ENCODE measurements at places on chromosomes 5 and 9. TPM values are rescaled to one million over a fixed set of nuclear protein-coding genes. Genes with fewer than 3 reads are reported as not detected.
A peak's percentile ranks its signal among the peaks of the same experiment; 100 is the strongest.

DNA sequence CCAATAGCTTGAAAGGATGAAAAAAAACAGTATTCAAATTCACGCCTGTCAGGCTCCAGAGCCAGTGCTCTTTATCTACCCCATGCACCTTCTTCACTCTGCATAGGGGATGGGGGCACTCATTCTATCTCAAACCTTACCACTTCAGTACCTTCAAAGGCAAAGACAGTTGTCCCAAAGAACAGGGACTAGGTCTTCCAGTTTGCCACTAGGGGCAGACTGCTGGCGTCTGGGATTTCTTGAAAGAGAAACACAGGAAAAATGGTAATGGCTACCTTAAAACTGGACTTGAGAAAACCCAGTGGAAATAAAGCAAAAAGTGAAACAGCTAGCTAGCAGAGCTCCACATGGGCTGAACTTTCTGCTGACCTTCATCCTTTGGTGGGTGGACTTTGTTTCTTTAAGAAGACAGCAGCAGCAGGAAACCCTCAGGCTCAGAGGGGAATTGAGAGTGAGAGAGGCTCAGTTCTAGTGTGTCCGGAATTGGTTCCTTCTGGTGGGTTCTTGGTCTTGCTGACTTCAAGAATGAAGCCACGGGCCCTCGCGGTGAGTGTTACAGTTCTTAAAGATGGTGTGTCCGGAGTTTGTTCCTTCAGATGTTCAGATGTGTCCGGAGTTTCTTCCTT is 41.0 kb upstream of the SLC36A1 start:
- peak; percentile 49 for DNase-seq

- DNase-seq = no peak
Observed at GRCh38 chr9:86186696-86187095, 72.8 kb downstream of the C9orf153 start.

DNA sequence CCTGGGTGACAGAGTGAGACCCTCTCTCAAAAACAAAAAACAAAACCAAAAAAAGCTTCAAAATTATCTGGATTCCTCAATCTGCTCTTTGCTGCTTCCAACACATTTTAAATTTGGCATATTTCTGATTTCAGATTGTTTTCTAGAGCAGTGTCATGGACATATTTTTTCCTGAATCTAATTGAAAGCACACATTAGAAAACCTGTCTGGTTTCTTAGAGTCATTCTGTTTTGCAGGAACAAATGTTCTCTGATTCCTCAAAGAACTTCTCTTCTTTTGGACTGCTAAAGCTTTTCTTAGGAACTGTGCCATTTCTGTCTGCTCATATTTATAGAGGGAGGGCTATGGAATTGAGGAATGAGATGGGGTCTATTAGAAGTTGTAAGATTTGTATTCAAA is 81.6 kb downstream of the RAI14 start:
- DNase-seq = no peak

DNA sequence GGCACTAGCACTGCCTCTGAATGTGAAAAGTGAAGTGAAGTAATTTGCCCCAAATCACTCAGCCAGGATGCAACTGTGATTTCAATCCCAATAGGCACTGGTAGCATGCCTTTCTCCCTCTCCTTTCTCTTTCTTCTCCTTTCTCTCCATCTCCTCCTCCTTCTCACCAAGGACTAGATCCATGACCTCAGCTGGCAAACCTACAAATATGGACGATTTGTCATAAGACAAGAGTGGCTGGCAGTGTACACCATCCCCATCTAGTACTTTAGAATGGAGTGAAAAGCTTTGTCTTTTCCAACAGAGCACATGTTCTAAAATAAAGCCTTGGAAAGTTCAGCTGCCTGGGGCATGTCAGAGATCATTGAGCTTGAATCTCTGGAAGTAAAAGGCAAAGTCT is 574.7 kb upstream of the CLINT1 start:
- DNase-seq = no peak

The BARHL1 gene
- total RNA-seq = 3.1 TPM

The PNPLA7 gene
- total RNA-seq = 0.13 TPM

The NAIP gene
- 7.7 TPM for total RNA-seq

The TICAM2 gene
- total RNA-seq = 0.03 TPM

The RC3H2 gene
- 49.9 TPM for total RNA-seq

Measured in neural progenitor cell (in vitro differentiated cells).